ENCODE measurements at places on chromosomes 2 and 18.

DNA sequence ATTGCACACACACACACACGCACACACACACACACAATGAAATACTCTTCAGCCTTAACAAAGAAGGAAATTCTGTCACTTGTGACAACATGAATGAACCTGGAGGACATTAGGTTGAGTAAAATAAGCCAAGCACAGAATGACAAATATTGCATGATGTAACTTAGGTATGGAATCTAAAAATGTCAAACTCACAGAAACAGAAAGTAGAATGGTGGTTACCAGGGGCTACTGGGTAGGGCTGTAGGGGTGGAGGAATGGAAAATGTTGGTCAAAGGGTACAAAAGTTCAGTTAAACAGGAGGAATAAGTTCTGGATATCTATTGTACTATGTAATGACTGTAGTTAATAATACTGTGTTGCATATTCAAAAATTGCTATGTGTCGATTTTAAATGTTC lies 29.5 kb downstream of the SCN2A start:
- DNase-seq: no peak

GRCh38 chr18:41753826-41754225 lies 201.2 kb upstream of the PIK3C3 start:
- no peak for DNase-seq

DNA sequence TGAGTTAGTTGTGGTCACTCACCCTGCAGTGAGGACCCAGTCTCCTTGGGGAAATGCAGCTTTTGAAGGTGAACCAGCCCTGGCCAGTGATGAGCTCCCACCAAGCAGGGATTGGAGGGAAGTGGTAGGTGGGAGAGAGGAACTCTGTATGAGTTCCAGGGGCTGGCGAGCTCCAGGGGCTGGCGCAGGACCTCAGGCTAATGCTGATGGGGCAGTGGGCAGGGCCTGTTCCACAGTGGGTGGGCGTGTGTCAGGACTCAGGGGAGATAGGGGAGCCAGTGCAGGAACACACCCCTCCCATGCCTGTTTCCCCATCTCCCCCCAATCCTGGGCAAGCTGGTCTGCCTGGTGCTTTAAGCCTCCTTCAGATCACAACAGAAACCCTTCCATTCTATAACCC lies 208.4 kb downstream of the DYSF start:
- no peak for DNase-seq

- DNase-seq: peak; percentile 17
Measured at GRCh38 chr2:209314653-209315052, 109.2 kb upstream of the MAP2 start.

- peak; percentile 20 for DNase-seq
Measured at GRCh38 chr2:17257189-17257909, 260.9 kb downstream of the RAD51AP2 start.

- DNase-seq: no peak
Measured at GRCh38 chr2:120403261-120403660, 57.3 kb downstream of the INHBB start.

GRCh38 chr2:158907926-158908456 lies 60.4 kb upstream of the TANC1 start:
- DNase-seq: no peak

DNA sequence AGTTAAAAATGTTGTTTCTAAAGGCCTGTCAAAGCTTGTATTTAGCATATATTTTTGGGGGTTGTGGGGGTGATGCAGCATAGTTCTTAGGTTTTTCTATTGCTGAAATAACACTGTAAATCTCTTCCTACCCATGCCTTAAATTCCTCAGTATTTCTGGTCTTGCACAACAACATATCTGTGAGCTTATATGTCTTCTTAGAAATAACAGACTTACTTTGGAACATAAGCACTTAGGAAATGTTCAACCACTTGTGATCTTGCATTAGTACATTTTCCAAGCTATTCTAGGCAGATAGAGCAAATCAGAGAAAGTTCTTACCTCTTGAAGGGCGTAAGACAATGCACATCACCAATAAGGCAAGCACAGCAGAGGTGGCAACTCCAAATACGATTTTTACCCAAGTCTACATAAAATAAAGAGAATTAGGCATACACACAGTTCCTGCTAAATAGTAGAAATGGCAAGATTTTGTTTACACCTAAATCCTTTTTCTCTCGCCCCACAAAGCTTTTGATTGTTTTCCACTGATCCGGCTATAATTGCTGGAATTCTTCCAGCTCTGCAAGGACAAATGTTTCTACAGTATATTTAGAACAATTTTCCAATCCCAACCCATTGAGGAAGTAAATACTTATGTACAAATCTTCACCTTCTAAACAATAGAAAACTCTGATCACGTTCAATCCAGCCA lies 512 bp downstream of the FAP start:
- DNase-seq: no peak
